Activated T-cell treated with anti-CD3 and anti-CD28 coated beads for 24 hours (primary cell): ENCODE measurements at places on chromosomes 5 and 9.
A peak's percentile ranks its signal among the peaks of the same experiment; 100 is the strongest.

DNA sequence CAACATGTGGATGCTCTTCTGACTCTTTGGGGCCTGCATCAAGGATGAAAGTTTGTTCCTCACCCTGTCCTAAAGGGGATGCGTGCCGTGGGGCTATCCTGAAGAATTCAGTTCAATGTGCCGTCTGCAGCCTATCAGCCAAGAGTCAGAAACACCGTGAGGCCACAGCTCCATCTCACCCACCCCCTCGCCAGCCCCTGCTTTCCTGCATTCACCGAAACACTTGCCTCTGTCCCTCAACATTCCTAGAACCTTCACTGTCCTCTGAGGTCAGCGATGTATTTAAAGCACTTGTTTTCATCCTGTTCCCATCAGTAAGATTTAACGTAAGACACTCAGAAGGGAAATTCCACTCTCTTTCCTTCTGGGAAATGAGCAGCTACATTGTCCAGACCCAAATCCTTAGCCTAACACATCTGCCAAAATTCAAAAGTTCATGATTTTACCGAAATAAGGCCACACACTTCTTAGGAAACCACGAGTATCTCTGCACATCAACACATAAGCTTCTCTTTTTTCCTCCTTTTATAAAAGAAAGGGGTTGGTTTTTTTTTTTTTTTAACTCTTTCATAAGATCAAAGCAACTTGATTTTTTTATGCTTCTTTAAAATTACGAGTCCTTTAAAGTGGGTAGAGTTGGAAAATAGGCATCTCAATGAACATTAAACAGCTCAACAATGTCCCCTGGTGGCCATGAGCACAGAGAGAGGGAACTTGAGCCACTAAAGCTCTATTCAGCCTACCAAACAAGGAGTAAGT lies 100.7 kb downstream of the SUSD1 start:
- DNase-seq: peak; percentile 64

- DNase-seq: no peak
Measured at GRCh38 chr5:65727491-65728156, 5.6 kb downstream of the NLN start.

DNA sequence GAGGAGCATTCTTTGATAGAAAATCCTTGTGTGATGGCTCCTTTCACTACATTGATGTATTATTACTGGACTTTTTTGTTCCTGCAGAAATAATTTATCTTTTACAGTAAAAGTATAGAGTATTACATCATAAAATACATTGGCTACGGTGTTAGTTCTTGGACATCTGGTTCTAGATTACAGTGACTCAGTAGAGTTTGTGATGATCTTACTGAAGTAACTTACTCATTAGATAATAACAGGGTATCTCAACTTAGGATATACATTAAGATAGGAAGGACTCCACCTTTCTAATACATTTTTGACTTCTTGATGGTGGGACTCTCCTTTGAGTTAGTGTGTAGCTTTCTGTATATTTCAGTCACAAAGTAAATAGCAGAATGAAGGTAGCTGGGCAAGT lies 59.1 kb downstream of the ZNF462 start:
- no peak for DNase-seq

- DNase-seq: no peak
Measured at GRCh38 chr5:93164690-93165089, 416.3 kb downstream of the NR2F1-AS1 start.

DNA sequence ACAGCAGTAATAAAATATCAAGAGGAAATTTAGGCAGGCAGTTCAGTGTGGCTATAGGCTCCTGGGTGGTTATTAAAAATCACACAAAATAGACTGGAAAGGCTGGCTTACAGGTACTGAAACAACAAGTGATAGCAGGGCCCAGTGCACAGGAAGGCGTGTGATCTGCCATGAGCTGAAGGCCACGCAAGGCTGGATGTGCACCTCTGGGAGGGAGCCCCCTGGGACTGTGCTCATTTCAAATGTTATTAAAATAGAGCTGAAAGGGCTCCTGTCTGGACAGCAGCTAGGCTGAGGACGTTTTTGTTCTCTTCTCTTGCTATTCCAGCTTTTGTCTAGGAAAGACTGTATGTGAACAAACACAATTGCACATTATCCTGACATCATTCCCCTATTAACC lies 324.3 kb upstream of the RFX3 start:
- no peak for DNase-seq

DNA sequence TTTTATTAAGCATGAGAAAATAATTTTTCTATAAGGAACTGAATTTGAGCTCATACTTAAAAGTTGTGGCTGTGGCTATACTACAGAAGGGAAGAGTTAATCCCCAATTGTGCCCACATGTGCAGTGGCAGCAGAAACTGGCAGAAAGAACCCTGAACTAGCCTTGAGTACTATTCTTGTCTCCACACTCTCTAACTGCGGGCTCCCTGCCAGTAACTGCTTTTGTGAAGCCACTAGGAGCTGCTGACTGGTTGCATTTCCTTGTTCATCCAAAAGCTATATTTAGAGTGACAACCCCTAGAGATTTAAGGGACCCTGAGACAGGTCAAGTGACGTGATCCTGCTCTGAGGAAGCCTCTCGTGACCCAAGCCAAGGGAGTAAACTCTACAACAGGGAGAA lies 238.6 kb downstream of the ELAVL2 start:
- no peak for DNase-seq

GRCh38 chr9:22035591-22036011 lies 26.5 kb upstream of the CDKN2B start:
- DNase-seq: no peak

- DNase-seq: no peak
Measured at GRCh38 chr5:81601919-81602318, 149.0 kb downstream of the SSBP2 start.

DNA sequence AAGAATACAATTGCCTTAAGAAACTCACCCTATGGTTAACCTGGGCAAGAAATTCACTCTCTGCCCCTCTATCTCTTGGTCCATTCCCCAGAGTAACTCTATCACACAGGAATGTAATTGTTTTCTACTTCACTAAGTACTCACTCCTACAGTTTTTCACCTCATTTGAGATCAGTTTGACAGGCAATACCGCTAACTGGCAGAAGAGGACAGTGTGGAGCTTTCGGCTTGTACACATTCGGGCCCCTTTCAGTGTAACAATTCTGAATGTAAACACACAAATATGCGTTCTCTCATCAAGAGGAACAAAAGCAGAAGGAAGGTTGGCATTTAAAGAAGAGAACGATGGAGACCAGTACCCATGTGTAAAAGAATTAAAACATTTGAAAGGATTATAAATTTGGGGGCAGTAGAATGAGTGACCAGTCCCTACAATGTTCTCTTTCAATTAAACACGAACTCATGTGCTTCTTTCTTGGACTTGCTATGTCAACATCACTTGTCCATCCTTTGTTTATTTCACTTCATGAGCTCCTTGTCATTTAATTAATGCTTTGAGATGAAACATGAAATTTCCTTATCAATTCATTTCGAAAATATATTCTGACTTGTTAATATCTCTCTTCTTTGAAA lies 188.5 kb upstream of the GRAMD2B start:
- no peak for DNase-seq

DNA sequence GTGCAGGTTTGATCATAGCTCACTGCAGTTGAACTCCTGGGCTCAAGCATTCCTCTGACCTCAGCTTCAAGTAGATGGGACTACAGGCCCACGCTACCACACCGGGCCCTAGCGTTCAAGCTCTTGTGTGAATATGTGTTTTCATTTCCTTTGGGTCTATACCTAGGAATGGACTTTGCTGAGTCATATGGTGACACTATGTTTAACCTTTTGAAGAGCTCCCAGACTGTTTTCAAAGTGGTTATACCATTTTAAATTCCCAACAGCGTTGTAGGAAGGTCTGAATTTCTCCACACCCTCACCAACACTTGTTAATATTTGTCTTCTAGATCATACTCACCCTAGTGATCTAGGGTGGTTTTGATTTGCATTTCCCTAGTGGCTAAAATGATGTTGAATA lies 33.5 kb downstream of the FAF2 start:
- no peak for DNase-seq

DNA sequence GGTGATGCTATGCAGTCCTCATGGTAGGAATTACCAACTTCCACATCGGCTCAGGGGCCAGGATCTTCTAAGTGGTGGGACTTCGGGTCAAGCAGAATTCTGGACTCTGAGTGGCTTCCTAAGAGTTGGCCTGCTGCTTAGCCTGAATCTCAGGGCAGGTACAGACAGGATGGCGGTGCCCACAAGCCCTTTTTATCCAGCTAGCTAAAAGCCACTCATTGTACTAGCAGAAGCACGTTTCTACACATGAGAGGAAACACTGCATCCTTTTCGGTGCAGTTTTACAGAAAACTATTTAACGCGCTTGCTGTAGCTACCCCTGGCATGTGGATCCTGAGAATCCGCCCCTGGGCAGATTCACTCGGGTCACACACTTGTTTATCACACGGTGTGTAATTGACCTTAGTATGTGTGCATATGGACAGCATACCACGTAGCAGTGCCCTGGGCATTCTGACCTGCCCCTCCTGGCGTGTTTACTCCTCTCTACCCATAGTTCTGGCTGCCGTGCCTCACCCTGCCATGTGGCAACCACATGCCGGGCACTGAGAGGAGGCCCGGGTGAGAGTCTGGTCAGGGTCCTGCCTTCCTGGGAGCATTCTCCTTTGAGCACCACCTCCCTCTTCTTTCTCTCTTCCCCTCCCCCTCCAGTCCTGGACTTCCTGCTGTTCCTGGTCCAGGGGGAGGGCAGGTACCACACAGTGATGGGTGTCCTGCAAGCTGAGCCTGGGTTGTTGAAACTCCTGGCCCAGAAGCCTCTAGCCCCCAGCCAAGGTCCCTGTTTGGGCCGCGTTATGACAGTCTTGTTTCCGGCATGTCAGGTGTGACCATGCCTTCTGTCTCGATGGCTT lies 65.9 kb downstream of the DAB2IP start:
- DNase-seq: no peak

DNA sequence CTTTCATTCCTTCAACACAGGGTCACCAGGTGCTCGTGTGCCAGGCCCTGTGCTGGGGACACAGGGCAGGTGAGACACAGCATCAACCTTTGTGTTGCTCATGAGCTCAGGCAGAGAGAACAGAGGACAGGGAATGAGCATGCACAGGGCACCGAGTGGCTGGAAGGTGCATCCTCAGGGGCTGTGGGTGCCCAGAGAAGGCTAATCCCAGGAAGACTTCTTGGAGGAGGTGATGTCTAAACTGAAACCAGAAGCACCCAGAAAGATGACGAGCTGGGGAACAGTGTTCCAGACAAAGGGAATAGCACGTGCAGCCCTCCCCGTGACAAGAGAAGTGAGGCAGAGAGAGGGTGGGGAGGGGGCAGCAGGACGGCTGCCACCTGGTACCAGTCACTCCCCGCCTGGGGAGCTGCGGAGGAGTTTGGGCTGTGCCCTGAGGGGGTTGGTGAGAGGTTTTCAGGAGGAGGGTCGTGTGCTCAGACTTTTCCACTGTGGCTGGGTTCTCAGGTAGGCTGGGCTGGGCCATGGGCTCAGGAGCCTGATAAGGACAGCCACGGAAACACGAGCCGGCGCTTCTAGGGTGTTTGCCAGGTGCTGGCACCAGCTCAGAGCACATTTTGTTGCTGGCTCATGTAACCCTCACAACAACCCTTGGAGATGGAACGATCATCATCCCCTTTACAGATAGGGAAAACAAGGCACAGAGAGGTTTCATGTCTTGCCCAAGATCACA lies 46.0 kb downstream of the HMCN2 start:
- DNase-seq: no peak

DNA sequence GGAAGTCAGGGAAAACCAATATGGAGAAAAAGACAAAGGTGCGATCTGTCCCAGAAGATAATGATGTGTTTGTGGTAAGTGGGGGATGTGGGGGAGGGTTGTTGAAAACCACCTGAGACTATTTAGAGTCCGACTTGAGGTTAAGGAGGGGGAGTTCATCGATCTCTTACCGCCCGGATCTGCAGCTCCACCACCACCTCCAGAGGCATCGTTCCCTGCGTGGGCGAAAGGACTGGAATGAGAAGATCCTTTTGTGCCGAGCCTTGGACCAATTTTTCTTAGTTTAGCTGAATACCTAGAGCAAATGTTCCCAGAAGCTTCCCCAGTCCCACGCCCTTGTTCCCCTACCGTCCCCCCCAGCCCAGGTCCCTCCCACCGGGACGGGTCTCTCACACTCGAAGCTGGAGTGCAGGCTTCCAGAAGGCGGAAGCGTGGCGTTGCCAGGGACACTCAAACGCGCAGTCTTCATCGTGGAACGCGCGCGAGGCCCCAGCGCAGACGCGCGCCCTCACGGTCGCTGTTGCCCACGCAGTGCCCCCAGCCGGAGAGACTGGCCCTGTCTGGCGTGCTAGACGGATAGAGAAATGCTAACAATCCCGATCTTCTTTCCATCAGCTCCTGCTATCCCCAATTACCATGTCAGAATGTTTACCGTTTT lies at the start of gene SPATA6L:
Gene SPATA6L, minus strand, starts transcription at position 439 of the 658 bp plus-strand sequence. Its CDS starts 230 bp downstream, at position 209.
- no peak for DNase-seq

- no peak for DNase-seq
Measured at GRCh38 chr5:7478459-7478858, 82.5 kb downstream of the ADCY2 start.

- DNase-seq: no peak
Measured at GRCh38 chr5:55763746-55764420, 26.0 kb downstream of the DDX4 start.

GRCh38 chr9:127123064-127123890 lies 842 bp upstream of the ANGPTL2 start:
- DNase-seq: no peak

GRCh38 chr5:173825215-173825865 lies 62.8 kb upstream of the CPEB4 start:
- DNase-seq: no peak

DNA sequence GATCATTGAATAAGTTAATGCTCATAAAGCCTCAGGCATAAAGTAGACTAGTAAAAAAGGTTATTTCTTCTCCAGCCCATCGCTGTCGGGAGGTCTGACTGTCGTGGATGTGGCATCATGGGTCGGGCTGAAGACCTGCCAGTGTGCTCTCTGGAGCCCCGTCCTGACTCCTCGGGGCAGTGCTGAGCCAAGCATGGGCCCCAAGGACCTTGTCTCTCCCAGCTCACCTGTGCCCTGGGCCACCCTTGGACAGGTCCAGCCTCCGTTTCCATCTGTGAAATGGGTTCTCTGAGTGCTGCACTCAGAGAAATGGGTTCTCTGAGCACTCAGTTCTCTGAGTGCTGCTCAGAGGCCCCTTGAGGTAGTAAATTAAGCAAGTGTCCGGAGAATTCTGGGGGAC lies 269.0 kb downstream of the GADD45G start:
- no peak for DNase-seq

DNA sequence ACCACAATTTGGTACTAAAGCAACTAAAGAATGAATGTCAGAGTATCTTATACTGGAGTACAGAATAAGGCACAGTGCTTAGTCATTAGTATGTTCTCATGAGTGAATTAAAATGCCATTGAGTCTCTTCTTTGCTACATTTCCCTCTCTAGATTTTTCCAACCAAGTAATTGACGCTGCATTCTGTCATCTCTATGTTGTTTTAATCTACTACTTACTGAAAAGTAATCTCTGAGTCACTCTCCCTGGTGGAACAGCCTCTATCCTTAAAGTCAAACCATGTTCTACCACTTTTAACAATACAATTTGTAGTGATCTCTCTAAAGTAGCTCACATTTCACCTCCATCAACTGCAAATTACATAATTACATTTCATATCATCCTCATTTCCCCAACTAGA lies 495.1 kb downstream of the CDH18 start:
- no peak for DNase-seq
